ENCODE measurements at places on chromosomes 5 and 9.

GRCh38 chr9:36842560-36843530 lies 191.2 kb downstream of the PAX5 start:
- DNase-seq = no peak

DNA sequence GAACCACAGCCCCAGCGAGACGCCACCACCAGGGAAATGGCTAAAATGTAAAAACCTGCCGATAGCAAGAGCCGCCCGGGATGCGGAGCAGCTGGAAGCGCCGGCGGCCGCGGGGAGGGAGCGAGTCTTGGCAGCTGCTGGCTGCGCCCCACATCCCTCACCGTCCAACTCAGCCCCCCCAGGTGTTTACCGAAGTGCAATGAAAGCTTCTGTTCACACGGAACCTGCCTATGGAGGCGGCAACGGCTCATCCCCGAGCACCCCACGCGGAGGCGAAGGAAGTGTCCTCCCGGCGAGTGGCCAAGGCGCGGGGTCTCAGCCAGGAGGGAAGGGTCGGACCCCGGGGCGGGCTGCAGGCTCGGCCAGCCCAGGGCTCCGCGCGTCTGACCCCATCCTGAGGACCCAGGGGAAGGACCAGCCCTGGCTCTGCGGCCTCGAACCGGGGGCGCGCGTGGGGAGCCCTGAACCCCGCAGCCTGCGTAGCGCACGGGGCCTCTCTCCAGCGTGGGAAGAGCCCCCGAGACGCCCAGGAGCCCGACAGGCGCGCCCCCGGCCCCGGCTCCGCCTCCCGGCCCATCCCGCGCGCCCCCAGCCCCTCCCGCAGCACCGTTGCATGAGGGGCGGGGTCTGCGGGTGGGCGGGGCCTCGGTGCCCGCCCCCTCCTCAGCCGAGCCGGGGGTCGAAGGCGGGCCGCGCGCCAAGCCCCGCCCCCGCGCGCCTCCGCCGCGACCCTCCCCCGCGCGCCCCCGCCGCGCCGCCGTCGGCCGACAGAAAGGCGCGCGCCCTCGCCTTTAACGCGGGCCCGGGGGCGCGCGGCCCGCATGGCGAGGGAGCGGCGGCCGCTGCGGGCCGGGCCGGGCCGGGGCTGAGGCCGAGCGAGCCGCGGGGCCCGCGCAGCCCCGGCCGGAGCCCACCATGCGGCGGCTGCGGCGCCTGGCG lies at the start of gene DIPK1B:
DIPK1B (plus strand) TSS at position 822 of the 939 bp plus-strand sequence; CDS start at position 916, 94 bp downstream.
- no peak for DNase-seq

- DNase-seq = no peak
Observed at GRCh38 chr9:84266087-84266561, 74.4 kb downstream of the SLC28A3 start.

GRCh38 chr5:166862581-166862980 lies 1428.9 kb upstream of the WWC1 start:
- no peak for DNase-seq

- DNase-seq = no peak
Observed at GRCh38 chr5:154714266-154714986, 40.8 kb upstream of the LARP1 start.

DNA sequence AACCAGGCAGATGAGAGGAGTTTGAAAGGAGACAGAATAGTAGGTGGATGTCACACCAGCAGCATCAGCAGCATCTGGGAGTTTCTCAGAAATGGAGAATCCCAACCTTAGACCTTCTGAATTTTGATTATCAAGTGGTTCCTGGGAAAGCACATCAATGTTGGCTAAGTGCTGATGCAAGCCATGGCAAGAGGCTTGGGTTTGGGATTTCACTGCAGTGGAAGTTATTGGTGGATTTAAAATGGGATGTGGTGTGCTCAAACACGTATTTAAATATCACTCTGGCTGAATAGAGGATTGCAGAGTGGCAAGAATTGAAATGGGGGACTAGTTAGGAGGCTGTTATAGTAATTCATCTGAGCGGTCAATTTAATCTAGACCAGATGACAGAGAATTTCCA lies 387.8 kb upstream of the WWC1 start:
- DNase-seq = no peak

- DNase-seq = no peak
Observed at GRCh38 chr9:130500340-130501180, 55.8 kb downstream of the ASS1 start.
